ENCODE measurements at places on chromosomes 5 and 9.

- no peak for DNase-seq
- no peak overlapping the region for H3K27ac ChIP-seq
- no peaks in the 10 kb centered on the region for H3K27me3 ChIP-seq
- no peaks in the 10 kb centered on the region for H3K36me3 ChIP-seq
- H3K4me3 ChIP-seq = no peak overlapping the region
These were observed 29.9 kb upstream of the FSTL4 start for GRCh38 chr5:133642153-133642722.

DNA sequence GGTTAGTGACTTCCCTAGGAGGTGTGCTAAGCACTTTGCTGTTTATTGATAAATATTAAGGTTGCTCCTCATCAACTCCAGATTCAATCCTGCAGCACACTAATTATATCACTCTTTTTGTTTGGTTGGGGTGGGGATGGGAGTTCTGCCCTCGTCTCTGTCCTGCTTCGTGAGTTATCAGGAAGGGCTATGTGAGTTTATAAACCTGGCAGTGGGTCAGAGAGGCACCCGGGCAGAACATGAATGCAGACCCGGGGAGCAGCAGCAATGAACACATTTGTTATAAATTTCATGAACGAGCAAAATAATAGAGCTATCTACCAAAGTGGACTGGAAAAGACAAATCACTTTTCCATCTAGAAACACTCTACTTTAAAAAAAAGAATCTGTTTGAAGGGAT is 125.5 kb upstream of the WWC1 start:
- no peaks in the 10 kb centered on the region for H3K27me3 ChIP-seq
- H3K4me1 ChIP-seq = no peaks in the 10 kb centered on the region
- no peak overlapping the region for H3K4me3 ChIP-seq
- no peak overlapping the region for H3K27ac ChIP-seq

DNA sequence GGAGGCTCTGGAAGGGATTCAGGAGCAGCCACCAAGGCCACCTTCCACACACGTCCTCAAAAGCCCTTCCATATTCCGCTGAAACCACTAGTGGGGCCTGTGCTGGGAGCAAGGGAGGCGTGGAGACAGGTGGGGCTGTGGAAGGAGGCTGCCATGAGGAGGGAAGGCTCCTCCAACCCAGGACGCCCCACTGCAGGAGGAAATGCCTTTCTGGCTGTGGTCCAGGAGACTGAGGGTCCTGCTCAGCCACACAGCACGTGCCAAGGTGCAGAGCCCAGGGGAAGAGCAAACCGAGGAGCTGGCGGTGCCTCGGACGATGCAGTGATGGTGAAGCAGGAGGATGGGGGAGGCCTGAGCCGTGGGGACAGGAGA is 49.5 kb downstream of the ADAMTS2 start:
- H3K4me1 ChIP-seq = no peaks in the 10 kb centered on the region
- DNase-seq = no peak
- no peaks in the 10 kb centered on the region for H3K27me3 ChIP-seq

GRCh38 chr5:6135977-6136376 is 242.4 kb downstream of the MED10 start:
- no peak overlapping the region for H3K27ac ChIP-seq
- H3K4me3 ChIP-seq = no peak overlapping the region
- no peak for DNase-seq
- no peaks in the 10 kb centered on the region for H3K4me1 ChIP-seq

GRCh38 chr9:81268048-81268447 is 421.3 kb downstream of the TLE1 start:
- no peak for DNase-seq
- H3K4me1 ChIP-seq = no peaks in the 10 kb centered on the region
- H3K27ac ChIP-seq = no peak overlapping the region
- H3K4me3 ChIP-seq = no peak overlapping the region
- H3K36me3 ChIP-seq = no peaks in the 10 kb centered on the region

- no peak for DNase-seq
- H3K27ac ChIP-seq = no peak overlapping the region
- no peaks in the 10 kb centered on the region for H3K36me3 ChIP-seq
- no peaks in the 10 kb centered on the region for H3K27me3 ChIP-seq
- no peak overlapping the region for H3K4me3 ChIP-seq
These were observed 60.3 kb upstream of the EPB41L4B start for GRCh38 chr9:109381011-109381729.

GRCh38 chr9:127539982-127540663 is 72.0 kb upstream of the STXBP1 start:
- no peaks in the 10 kb centered on the region for H3K4me1 ChIP-seq
- H3K27me3 ChIP-seq = no peaks in the 10 kb centered on the region
- H3K36me3 ChIP-seq = no peaks in the 10 kb centered on the region
- no peak overlapping the region for H3K27ac ChIP-seq
- no peak overlapping the region for H3K4me3 ChIP-seq

GRCh38 chr9:93891050-93891449 is 64.1 kb downstream of the BARX1 start:
- no peaks in the 10 kb centered on the region for H3K4me1 ChIP-seq
- no peak for DNase-seq
- no peak overlapping the region for H3K27ac ChIP-seq
- H3K27me3 ChIP-seq = no peaks in the 10 kb centered on the region

- no peaks in the 10 kb centered on the region for H3K27me3 ChIP-seq
- no peaks in the 10 kb centered on the region for H3K36me3 ChIP-seq
- DNase-seq = no peak
- H3K4me3 ChIP-seq = no peak overlapping the region
- H3K4me1 ChIP-seq = no peaks in the 10 kb centered on the region
These were observed 223.5 kb upstream of the PCSK5 start for GRCh38 chr9:75666856-75667554.

DNA sequence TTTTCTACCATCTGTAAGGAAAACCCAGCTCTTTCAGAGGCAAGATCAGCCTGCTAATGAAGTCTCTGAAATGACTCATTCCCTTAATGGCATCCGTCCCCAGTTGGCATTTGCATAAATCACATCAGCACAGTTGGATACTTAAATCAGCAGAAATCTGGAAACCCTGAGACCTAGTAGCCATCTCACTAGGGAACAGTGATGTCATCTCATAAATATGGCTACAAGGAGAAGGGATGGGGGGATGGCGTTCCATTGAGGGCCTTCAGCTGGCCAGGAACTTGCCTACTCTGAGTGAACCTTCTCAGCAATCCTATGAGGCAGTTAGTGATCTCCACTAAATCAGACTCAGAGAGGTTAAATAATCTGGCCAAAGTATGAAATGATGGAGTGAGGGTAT is 81.8 kb downstream of the CMYA5 start:
- H3K27me3 ChIP-seq = no peaks in the 10 kb centered on the region
- no peaks in the 10 kb centered on the region for H3K36me3 ChIP-seq
- H3K4me1 ChIP-seq = no peaks in the 10 kb centered on the region
- no peak overlapping the region for H3K4me3 ChIP-seq

DNA sequence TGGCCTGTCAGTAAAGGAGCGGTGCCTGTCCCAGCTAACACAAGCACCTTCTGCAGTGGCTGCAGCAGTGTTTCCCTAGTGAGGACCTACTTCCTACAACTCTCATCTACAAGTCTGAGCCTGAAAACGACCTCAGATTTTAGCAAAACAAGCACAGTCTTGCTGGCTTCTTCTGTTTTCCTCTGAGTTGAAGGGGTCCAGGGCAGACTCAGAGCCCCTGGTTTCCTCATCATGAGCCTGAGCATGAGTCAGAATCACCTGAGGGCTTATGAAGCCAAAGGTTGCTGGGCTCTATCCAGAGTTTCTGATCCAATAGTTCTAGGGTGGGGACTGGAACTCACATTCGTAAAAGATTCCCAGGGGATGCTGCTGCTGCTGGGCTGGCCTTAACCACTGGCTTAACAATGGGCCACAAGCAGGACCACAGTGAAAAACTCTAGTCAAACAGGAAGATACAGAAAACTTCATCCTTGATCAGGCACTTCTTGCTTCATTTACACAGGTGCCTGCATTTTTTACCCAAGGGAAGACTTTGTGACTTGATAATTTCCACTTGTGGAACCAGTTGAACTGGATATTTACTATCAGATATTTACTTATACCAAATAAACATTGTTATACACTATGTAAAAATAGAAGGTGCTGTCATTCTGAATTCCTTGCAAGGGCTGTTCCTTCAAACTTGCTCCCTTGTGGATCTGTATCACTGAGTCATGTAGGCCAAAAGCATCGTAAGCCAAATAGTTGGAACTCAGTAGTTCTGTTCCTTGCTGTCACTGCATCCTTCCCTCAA is 4.3 kb upstream of the ACER2 start:
- H3K36me3 ChIP-seq = peaks cover 7% of the 10 kb centered on the region
- no peak overlapping the region for H3K4me3 ChIP-seq
- no peak for DNase-seq

- no peak for DNase-seq
- H3K27me3 ChIP-seq = no peaks in the 10 kb centered on the region
- no peak overlapping the region for H3K4me3 ChIP-seq
These were observed 46.5 kb downstream of the MAPKAP1 start for GRCh38 chr9:125660557-125660956.

GRCh38 chr9:127092041-127092608 is 30.3 kb downstream of the ANGPTL2 start:
- H3K4me1 ChIP-seq = no peaks in the 10 kb centered on the region
- H3K4me3 ChIP-seq = no peak overlapping the region
- H3K27ac ChIP-seq = no peak overlapping the region
- no peak for DNase-seq

- no peak for DNase-seq
- no peaks in the 10 kb centered on the region for H3K27me3 ChIP-seq
- H3K27ac ChIP-seq = no peak overlapping the region
- no peaks in the 10 kb centered on the region for H3K36me3 ChIP-seq
These were observed 1.6 kb upstream of the FBXW11 start for GRCh38 chr5:172008111-172008455.

GRCh38 chr9:130447193-130447816 is 2.5 kb downstream of the ASS1 start:
- DNase-seq = no peak
- no peak overlapping the region for H3K4me3 ChIP-seq
- no peaks in the 10 kb centered on the region for H3K27me3 ChIP-seq
- no peaks in the 10 kb centered on the region for H3K4me1 ChIP-seq
- H3K36me3 ChIP-seq = no peaks in the 10 kb centered on the region

- no peak overlapping the region for H3K4me3 ChIP-seq
- peaks cover 3% of the 10 kb centered on the region for H3K27me3 ChIP-seq
- no peaks in the 10 kb centered on the region for H3K4me1 ChIP-seq
- no peaks in the 10 kb centered on the region for H3K36me3 ChIP-seq
These were observed 294.7 kb downstream of the CHSY3 start for GRCh38 chr5:130198927-130199326.

DNA sequence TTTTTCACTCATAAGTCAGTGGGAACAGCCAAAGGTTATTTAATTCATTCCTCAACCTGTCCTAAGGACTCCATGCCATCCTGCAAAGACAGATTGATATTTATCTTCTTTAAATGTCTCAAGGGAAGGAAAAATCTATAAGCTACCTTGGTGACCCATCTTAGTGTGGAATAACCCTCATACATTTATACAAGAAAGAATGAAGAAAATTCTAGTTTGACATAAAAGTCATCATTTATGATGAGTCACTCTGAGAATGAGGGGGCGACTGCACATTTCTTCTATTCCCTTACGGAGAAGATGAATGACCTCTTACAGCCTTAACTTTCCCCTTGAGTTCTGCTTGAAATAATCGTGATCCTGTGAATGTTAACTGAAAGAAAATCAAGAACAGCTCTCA is 26.8 kb upstream of the NUDT12 start:
- no peaks in the 10 kb centered on the region for H3K4me1 ChIP-seq
- no peaks in the 10 kb centered on the region for H3K27me3 ChIP-seq
- H3K4me3 ChIP-seq = no peak overlapping the region

DNA sequence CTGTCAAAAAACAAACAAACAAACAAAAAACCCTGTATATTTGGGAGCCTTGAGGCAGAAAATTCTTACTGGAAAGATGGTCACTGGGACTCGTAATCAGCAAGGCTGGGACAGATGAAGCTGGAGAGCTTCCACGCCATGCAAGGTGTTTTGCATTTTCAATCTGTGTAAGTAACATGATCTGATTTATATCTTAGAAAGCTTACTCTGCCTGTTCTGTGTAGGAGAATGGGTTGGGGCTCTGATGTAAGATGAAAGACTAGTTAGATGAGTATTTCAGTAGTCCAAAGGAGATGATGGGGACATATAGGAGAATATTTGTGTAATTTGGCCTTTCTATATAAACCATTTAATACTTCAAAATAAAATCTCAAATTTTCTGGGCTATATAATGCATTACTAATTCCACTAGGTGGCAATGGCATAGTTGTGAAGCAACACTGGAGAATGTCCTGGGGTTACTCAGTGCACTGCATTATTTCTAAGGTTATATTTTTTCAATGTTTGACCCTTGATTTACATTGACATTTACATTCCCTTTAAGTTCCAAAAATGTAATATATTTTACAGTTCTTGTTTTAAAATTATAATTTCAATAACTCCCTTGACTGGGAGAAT is 21.9 kb upstream of the FSD1L start:
- DNase-seq = no peak
- no peaks in the 10 kb centered on the region for H3K4me1 ChIP-seq
- H3K4me3 ChIP-seq = no peak overlapping the region
- no peak overlapping the region for H3K27ac ChIP-seq

DNA sequence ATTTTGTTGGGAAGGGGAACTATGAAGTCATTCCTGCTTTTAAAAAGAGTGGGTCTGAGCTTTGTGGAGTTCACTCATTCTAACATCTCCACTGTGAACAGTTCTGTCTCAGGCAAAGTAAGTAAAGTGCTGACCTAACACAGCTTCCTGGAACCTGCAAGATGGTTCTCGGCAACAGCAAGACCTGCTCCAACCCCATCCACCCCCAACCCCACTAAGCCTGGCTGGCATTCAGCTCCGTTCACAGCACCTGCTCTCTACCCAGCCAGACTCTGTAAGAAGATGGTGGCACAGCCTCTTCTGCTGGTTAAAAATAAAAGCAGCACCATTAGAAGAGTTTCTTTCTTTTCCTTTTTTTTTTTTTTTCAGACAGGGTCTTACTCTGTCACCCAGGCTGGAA is 42.0 kb downstream of the EPB41L4B start:
- no peak for DNase-seq
- no peaks in the 10 kb centered on the region for H3K27me3 ChIP-seq
- no peak overlapping the region for H3K4me3 ChIP-seq
- no peaks in the 10 kb centered on the region for H3K4me1 ChIP-seq

DNA sequence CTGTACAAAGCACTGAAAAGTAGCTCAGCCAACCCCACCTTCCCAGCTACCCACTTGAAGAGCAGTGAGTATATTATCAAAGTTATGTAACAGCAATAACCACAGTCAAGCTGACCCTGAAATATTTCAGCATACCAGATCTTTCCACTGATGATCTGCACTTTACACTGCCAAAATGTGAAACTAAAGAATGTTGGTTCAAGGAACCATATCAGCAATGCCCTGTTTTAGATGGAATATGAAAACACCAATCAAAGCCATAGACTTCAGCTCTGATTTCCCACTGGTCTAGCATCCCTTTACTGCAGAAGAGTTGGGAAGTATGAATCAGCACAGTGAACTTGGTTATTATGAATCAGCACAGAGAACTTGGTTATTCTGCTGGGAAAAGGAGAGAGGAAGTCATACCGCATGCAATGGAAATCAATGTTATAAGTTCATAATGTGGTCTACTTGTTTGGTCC is 20.0 kb downstream of the CEMIP2 start:
- no peaks in the 10 kb centered on the region for H3K27me3 ChIP-seq
- peaks cover 8% of the 10 kb centered on the region for H3K36me3 ChIP-seq
- no peak overlapping the region for H3K27ac ChIP-seq
- no peak for DNase-seq
- H3K4me3 ChIP-seq = no peak overlapping the region
- peaks cover 10% of the 10 kb centered on the region for H3K4me1 ChIP-seq
